Activated CD4-positive, alpha-beta T cell treated with anti-CD3 and anti-CD28 coated beads, Interleukin-2, amount 50 U/mL, for 24 hours (primary cell): ENCODE measurements at places on chromosomes 4 and X.

DNA sequence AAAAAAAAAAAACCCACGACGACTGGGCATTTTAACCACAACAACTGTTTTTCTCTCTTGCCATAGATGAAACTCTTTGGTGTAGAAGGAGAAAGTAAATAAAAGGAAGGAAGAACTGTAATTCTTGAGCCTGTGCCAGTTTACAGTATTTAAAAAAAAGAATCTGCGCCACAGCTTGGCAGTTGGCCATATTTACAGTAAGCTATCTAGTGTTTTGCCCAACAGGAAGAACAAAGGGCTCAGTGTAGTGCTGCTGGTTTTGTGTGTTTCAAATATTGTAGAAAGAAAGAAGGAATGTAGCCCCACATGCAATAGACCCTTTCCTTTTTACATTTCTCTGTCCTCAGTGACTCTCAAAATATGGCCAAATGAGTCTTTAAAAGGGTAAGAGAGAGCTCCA lies 66.1 kb downstream of the NR3C2 start:
- DNase-seq, result no peak

DNA sequence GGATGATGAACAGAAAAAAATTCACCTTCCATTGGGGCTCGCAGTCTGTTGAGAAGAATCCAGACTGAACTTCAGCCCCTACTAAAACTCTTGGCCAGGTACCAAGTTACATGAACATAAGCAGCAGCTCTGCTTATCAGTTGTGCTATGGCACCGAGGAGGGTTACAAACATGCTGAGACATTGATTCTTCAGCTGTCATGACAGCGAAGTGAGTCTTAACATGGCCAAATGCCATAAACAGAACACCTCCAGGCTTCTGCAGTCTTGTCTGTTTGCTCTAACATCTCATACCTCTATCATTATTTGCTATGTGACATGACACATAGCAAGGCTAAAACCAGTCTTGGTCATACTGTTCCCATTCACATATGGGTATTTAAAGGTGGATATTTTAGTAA lies 521.5 kb downstream of the GRID2 start:
- no peak for DNase-seq

- DNase-seq, result no peak
These were observed 7.6 kb upstream of the JADE3 start for GRCh38 chrX:46904626-46905025.

DNA sequence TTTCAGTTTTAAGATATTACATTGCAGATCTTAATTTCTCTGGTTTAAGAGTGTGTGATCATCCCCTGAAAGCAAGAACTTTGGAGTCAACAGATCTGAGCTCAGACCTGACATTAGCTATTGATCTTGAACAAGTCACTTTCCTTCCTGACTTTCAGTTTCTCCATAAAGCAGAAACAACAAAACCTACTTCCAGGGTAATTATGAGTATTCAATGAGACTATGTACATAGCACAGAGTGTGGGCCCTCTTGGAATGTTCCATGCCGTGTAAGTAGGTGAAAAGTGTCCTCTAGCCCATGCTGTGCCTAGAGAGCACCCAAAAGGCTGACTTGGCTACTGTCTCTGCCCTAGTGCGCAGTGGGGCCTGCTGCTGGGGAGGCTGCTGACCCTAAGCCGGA lies 188.0 kb upstream of the RPL34 start:
- no peak for DNase-seq

DNA sequence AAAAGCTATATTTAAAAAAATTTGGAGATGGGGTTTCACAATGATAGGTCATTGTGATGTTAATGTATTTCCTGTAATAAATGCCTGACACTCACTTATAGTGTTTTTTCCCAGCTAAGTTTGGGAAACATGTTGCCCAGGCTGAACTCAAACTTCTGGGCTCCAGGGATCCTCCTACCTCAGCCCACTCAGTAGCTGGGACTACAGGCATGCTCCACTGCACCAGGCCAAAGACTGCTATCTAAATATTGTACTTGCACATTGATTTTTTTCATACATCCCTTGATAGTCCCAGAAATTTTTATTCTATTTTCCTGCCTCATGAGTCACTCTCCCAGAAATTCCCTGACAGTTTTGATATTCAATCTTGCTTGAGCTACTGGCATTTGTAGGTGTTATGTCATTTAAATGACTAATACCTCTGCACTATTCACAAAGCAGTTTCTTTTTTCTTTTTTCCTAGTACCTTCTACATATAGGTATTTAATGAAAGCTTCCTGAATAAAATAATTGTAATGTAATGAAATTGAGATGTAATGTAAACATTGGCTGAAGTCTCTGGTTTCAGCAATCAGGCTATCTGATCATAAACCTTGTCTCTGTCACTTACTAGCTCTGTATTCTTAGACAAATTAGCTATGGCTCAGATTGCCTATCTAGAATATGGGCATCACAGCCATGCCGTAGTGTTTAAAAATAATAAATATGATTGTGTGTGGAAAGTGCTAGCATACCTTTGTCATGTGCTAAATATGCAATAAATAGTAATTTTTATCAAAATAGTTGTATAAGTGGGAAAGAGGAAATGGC lies 1973.0 kb upstream of the AGA start:
- DNase-seq, result no peak

DNA sequence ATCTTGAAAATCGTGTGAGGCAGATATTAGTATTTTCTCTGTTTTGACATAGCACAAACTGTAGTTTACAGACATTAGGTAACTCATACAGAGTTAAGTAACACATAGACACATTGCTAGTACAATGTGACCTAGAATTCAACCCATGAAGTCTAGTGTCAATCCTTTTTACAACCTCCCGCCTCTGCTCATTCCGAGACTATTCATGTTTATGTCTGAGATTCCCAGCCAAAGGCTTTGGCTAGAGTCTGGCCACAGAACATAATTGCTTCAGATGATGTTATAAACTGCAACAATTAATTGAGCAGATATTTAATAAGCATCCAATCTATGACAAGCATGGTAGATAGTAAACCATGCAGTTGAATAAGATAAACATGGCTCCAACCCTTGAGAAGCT lies 841.0 kb downstream of the STIM2 start:
- no peak for DNase-seq

DNA sequence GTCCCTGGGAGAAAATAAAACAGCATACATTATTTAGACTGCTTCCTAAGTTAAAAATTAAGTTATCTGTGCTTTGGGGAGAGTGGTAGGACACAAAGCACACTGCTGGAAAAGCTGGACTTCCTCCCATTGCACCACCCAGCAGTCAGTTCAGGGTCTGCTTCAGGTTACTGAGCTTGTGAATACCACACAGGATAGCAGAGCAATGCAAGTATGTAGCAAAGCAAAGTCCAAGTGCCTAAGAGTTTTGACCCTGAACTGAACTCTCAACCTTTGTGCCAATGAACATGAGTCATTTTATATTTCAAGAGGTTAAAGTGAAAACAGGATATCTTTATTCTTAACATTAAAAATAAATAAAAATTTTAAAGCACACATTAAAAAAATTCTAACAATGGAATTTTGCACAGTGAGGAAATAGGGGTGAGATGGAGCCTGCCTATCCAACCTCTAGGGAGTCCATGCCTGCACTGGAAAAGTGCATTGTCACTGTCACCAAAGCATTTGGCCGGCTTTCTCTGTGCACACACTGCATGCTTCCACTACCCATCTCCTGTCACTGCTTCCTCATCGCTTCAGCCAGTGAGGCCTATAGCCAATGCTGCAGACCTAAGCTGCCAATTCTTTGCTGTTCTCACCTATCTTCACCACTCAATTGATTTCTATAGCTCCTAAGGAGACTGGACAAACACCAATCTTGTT lies 50.9 kb downstream of the ABCG2 start:
- DNase-seq, result no peak

DNA sequence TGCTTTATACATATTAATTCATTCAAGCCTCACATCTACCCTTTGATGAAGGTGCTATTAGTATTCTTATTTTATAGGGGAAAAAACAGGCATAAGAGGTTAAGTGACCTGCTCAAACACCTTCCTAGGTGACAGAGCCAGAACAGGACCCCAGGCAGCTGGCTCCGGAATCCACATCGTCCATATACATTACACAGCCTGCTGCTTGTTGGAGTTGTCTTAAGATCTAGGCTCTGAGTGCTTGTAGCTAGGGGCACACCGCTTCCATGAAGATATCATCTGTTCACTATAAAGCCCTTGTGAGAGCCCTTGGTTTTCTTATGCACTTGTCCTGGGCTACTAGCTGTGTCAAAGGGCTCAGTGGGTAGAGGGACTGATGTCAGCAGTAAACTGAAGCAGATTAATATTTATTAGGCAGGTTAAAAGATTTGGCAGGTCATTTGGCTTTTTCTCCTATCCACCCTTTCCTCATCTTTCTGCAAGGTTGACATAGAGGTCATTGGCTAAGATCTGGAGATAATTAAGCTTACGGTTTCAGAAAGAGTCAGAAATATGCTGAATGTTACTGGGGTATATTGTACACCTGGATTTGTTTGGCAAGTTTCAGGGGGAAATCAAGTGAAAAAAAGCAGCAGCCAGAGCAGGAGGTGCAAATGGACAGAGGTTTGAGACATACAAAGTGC lies 195.4 kb downstream of the SOWAHB start:
- no peak for DNase-seq

DNA sequence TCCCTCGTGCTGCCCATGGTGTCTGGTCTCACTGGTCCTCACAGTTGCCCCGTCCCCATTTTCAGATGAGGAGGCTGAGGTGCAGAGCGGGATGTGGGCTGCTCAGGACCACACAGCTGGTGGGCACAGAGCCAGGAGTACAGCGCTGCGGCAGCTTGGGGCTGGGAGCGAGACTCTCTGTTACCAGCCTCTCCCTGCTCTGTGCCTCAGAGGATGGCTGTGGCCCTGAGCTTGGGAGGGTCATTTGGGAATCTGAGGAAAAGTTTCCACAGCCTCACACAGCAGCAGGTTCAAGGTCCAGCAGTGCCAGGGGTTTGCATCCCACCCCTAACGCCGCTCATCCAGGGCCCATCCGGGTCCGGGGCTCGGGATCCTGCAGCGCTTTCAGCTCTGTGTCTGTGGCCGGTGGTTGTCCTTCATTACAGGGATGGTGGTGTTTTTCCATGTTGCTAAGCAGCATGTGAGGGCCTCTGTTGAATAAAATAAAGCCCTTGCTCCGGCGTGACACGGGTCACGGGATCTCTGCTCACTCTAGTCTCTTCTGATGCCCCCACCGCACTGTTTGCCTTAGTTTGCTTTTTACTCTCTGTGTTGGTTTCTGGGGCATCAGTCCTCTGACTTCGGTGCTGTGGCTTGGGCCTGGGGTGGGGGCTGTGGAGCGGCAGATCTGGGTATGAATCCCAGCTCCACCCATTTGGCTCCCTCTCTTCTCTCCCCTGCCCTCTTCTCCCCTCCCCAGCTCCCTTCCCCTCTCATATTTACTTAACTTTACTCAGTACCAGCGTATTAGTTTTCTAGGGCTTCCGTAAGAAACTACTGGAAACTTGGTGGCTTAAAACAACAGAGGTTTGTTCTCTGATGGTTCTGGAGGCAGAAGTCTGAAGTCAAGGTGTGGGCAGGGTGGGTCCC lies 6.5 kb downstream of the WFS1 start:
- DNase-seq, result no peak

GRCh38 chrX:15399962-15400391 lies 15.8 kb upstream of the VEGFD start:
- no peak for DNase-seq

DNA sequence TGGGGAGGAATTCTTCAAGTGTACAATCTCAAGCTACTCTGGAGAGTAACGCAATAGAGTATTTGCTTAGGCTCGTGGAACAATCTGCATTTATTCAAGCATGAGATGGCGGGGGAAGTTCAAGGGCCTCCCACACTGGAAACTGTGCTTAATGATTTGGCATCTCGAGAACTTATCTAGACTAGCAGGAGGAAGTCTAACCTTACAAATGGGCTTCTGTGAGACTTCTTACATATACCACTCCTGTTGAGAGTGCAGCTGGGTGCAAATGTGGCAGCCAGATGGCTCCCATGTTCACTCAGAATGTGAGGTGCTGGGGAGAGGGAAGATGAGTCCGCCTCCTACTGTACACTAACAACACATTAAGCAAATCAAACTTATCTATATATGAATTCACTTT lies 29.3 kb upstream of the PTPN13 start:
- no peak for DNase-seq

DNA sequence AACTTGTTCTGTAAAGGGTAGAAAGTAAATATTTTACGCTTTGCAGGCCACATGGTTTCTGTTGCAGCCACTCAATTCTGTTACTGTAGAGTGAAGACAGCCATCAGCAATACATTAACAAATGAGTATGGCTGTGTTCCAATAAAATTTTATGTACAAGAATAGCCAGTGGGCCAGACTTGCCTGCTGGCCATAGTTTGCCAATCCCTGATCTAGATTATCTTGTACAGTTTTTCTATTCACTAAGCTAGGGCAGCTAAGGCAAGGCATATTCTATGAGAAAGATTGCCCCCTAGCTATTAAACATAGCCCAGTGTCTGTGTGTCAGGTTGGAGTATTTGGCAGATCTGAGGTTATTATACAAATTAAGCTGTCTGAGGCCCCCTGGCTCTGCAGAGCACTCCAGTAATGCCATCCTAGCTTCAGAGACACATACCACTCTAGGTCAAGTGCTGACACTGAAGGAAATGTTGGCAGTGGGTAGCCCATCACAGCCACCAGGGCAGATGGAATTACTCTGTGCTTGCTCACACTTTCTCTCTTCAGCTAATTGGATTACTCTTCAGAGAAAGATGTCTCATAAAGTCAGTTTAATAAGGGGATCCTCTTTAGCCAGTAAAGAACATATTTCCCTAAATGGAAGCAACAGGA lies 40.7 kb downstream of the MTTP start:
- no peak for DNase-seq

- DNase-seq, result no peak
These were observed 6.1 kb downstream of the HOPX start for GRCh38 chr4:56674984-56675383.

GRCh38 chr4:70703619-70704214 lies 15.4 kb downstream of the UTP3 start:
- no peak for DNase-seq

GRCh38 chr4:128825226-128825625 lies 15.7 kb downstream of the JADE1 start:
- no peak for DNase-seq

GRCh38 chr4:126267689-126268088 lies 952.9 kb downstream of the FAT4 start:
- DNase-seq, result no peak

GRCh38 chr4:103207673-103208072 lies 9.5 kb upstream of the CENPE start:
- no peak for DNase-seq
